Inflammatory macrophage treated with lipopolysaccharide for 1 hour (primary cell): ENCODE measurements at places on chromosomes 13 and 19.

DNA sequence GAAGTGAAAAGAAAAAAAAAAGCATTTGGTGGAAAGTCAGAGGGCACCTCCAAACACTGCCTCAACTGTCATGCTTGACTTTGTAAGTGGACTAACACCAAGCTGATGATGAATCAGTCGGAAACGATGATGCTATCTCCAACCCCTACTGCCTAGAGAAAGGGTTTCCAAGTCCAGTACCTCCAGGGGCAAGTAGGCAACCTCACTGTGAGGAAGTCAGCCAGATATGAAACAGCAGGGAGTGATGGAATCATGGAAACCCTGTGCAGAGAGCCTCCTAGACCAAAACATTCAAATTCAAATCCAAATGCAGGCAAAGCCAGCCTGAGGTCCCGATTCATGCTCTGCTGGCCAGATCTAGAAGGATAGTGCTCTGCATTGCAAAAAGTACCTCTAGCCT is 100.9 kb upstream of the SERP2 start:
- no peak for DNase-seq

GRCh38 chr13:28117689-28118377 is 17.5 kb upstream of the FLT3 start:
- no peak for DNase-seq

DNA sequence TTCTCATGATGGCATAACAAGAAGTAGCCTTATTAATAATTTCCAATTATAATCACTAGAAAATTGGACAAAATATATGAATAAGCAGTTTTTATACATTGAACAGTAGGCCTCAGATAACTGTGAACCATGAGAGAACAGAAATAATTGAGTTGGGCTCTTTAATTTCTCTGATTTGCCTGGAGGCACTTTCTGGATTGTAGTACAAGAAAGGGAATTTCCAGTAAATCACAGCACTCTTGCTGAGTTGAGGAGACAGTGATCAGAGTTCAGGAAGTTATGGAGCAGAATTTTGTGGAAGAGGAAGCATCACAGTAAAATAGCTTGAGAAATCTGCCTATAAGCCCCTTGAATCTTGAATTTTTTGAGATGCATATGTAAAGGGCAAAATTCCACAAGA is 216.2 kb downstream of the MAB21L1 start:
- no peak for DNase-seq

DNA sequence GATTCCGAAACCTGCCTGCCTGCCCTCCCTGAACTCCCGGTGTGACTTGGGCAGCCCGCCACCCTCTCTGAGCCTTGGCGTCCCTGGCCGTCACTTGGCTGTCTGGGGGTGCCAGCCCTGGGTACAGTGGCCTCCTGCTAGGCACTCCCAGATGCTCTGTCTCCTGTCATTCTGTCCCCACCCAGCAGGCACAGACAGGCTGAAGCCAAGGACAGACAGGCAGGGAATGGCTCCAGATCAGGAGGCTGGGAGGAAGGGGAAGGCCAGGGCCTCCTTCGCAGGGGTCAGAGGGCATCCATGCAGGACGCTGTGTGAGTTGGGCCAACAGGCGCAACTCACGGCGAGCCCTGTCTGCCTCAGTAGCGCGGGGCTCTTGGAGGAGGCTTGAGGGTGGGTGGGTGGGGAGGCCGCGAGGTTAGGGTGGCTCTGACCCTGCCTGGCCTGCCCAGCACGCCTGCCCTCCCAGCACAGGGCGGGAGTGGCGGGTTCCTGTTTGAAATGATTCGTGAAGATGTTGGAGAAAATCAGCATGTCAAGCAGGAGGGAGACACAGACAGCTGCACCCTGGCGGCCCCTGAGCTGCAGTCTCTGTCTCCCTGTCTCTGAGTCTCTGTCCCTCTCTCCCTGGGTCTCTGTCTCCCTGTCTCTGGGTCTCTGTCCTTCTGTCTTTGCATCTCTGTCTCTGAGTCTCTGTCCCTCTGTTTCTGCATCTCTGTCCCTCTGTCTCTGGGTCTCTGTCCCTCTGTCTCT is 19.7 kb downstream of the KLHL26 start:
- no peak for DNase-seq

DNA sequence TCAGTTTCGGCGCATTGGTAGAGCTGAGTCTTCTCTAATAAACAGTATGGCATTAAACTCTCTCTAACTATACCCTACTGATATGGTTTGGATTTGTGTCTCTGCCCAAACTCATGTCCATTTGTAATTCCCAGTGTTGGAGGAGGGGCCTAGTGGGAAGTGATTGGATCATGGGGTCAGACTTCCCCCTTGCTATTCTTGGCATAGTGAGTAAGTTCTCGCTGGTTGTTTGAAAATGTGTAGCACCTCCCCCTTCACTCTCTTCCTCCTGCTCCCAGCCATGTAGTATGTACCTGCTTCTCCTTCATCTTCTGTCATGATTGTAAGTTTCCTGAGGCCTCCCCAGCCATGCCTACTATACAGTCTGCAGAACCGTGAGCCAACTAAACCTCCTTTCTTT is 682.7 kb upstream of the ARGLU1 start:
- no peak for DNase-seq

GRCh38 chr13:63291701-63292100 is 1876.1 kb upstream of the PCDH20 start:
- DNase-seq, result no peak

GRCh38 chr13:88675347-88675996 is 1004.3 kb downstream of the SLITRK5 start:
- DNase-seq, result no peak

GRCh38 chr13:54879036-54879435 is 1850.4 kb downstream of the OLFM4 start:
- no peak for DNase-seq

- DNase-seq, result no peak
Measured at GRCh38 chr19:40659116-40659515, 31.3 kb downstream of the NUMBL start.

DNA sequence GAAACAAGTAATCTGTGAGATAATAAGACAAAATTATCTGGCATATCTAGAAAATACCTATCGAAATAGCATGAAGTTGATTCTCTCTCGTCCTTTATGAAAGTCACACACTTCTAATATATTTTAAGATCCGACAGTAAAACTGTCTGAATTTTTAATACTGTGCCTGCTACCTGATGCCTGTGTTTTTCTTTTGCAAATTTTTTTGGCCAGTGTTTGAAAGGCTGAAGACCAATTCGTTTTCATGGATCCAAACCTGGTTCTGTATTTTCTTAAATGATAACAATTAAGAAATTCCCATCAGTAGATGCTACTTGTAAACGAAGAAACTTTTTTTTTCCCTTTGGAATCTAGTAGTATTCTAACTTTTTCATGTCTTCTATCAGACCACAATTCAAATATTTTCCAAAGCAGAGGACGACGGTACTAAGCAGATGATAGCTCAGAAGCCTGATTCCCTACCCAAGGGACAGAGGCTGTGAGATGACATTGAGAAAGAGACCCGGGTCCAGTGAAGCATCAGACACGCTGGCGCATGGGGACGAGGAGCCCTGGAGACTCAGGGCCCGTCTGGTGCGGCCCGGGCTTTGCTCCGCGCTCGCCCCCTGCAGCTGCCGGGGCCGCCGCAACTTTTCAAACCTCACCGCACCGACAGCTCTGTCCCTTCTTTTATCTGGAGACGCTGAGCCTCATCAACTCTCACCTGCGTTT is 49.5 kb upstream of the PABPC3 start:
- no peak for DNase-seq

GRCh38 chr13:72556945-72557344 is 170.5 kb downstream of the MZT1 start:
- DNase-seq, result no peak

GRCh38 chr19:41401483-41401882 is 3.9 kb downstream of the BCKDHA start:
- no peak for DNase-seq

DNA sequence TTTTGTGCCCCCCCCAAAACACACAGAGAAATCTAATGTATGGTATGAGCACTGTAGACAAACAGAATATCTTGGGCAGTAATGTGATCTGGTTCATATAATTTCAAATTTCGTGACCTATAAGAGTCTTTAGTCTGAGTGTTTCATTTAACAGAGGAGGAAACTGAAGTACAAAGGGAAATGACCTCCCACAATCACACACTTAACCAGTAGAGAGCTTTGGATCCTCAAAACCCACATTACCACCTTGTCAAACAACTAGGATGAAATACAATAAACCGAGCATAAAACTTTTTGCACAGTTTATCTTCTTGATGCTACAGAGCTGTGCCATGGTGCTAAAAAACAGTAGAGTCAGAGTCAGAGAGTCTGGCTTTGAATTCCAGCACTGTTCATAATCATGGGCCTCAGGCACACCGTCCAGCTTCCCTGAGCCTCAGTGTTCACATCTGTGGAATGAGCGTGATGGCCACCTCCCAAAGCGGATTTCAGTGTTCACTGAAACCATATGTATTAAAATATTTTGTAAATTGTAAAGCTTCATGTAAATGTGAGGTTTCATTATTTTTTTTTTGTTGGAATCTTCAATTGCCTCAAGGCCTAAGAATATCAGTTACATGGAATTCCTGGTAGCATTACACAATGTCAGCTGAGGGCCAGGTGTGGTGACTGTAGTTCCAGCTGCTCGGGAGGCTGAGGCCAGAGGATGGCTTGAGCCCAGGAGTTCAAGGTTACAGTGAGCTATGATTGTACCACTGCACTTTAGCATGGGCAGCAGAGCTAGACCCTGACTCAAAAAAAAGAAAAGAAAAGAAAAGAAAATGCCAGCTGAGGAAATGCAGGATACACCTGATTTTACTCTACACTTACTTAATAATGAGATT is 126.4 kb upstream of the FRY start:
- no peak for DNase-seq

DNA sequence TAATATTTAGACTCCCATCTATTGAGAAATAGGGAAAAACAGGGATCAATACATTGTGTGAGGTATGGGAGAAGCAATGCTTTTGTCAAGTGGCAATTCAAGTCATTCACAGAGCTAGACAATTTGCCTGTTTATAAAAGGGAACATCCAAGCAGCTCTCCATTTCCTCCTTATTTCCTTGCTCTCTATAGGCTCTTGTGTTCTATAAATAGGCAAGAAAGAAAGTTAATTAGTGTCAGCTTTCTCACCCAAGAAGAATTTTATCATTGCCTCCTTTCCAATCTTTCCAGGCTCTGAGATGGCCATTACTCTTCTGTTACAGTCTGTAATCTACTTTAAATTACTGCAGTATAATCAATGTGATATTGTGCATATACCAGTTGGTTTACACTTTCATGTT is 199.9 kb downstream of the LHFPL6 start:
- no peak for DNase-seq

GRCh38 chr19:50433201-50434180 is 799 bp downstream of the MYBPC2 start:
- DNase-seq, result no peak
